ENCODE measurements at places on chromosomes 6 and 20. TPM values are rescaled to one million over a fixed set of nuclear protein-coding genes. Genes with fewer than 3 reads are reported as not detected.
A peak's percentile ranks its signal among the peaks of the same experiment; 100 is the strongest.

DNA sequence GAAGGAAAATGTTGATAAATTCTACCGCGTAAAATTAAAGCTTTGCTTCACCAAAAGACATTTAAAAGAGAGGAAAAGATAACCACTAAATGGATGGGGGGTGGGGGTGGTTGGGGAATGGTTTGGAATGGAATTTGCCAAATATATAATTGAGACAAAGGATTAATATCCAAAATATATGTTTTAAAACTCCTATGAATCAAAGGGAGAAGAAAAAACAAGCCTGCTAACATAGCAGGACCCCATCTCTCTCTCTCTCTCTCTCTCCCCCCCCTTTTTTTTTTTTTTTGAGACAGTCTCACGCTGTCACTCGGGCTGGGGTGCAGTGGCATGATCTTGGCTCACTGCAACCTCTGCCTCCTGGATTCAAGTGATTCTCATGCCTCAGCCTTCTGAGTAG, 13.4 kb upstream of the NR2E1 start:
- DNase-seq = no peak

ADGB gene
- total RNA-seq = not detected

DNA sequence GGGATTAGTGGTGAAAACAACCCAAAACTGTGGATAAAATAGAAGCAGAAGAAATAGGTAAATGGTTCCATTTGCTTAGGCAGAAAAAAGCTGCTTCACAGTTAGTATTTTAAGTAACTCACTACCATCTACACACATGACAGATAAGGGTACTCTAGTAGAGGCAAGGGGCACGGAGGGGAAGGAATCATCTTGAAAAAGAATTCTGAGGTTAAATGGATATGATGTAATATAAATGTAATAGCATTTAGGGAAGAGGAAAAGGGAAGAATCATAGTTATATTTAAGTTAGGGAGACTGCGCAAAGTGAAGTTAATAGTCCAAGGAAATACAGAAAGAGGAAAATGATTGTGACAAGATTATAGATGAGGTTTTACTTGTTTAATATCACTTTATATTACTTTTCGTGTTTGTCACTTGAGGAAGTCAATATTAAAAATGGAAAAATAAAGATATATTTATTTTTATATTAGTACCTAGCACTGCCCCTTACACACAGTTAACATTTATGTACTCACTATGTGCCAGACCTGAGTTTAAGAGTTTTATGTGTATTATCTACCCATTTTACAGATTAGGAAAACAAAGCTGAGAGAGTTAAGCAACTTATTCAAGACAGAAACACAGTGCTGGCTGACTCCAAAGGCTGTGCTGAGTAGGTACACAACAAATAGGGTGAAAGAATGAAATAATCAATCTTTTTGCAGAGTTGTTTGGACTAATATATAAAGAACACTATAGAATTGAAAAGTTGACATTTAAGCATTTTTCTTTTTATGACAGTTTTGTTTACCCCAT, 128.1 kb downstream of the REV3L start:
- no peak for DNase-seq

MOG gene
- not detected for total RNA-seq

DNA sequence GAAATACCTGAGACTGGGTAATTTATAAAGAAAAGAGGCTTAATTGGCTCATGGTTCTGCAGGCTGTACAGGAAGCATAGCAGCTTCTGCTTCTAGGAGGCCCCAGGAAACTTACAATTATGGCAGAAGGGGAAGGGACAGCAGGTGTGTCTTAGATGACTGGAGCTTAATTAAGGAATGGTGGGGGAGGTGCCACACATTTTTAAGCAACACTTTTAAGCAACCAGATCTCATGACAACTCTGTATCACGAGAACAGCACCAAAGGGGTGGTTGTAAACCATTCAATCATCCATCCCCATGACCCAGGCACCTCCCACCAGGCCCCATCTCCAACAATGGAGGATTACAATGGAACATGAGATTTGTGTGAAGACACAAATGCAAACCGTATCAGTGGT, 26.9 kb downstream of the FIG4 start:
- no peak for DNase-seq

GRCh38 chr6:170209354-170210025, 81.4 kb downstream of the DLL1 start:
- DNase-seq = no peak

DNA sequence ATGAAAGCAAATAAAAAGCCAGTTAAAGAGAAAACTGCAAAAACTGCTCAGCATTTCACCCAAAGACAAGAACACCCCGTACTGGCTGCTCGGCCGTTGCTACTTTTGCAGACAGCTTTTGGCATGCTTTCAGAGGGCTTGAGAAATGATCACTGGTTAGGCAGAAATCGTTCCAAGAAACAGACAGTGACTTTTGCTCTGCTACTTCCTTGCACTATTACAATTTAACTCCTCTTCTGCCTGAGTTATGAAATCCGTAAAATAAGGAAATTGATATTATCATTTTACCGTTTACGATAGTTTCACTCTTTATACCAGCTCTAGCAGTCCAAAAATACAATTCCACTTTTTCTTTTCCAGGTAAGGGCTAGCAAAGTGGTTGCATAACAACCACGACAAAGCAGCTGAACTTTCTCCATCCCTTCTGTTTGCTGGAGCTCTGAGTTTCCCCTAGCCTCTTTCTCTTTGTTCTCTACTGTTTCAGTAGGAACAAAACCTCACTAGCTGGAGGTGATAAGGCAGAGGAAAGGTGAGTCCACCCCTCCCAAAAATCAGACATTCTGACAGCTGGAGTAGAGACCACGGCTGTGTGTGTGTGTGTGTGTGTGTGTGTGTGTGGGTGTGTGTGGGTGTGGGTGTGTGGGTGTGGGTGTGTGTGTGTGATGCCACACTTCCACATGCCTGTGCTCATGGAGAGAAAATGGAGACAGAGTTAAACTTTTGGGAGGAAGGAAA, 191.8 kb upstream of the RREB1 start:
- no peak for DNase-seq

PPP1R16B gene
- total RNA-seq = 56.4 TPM

DNA sequence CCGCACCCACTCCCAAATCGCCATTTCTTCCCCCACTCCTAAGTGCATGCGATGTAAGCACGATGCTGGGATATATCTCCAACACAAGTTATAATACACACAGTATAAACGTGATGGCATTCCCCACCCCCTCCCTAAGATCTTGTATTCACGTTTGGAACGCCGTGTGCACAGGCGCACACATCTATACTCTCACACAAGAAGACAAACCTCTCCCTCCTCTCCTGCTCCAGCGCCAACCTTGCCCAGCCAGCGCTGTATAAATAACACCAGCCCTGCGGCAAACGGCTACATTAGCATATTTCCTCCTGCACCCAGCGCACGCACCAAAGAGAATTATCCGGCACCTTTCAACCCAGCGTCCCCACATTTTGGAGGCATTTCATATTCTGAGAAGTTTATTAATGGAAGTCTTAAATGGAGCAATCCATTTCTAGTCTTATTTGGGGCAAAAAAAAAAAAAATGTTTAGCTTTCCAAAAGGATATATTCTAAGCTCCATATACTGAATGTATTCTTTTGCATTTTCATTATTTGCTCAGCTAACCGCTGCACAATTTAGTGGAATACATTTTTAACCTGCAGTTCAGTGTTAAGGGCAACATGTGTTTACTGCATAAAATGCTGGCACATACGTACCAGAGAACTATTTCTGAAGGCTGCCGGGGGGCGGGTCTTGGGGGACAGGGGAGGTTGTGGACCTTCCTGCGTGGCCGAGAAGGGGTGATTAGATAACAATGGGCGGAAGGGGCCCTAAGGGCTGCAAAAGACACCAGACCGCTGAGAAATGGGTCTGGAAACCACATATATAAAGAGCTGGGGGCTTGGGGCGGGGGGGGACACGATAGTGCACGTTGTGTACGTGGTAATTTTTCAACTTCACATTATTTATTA, 1.1 kb upstream of the SLC22A23 start:
- peak; percentile 5 for DNase-seq

- DNase-seq = no peak
Observed at GRCh38 chr6:69801225-69801624, 4.4 kb upstream of the LMBRD1 start.

- no peak for DNase-seq
Observed at GRCh38 chr6:97322811-97323210, 39.8 kb upstream of the MMS22L start.

DNA sequence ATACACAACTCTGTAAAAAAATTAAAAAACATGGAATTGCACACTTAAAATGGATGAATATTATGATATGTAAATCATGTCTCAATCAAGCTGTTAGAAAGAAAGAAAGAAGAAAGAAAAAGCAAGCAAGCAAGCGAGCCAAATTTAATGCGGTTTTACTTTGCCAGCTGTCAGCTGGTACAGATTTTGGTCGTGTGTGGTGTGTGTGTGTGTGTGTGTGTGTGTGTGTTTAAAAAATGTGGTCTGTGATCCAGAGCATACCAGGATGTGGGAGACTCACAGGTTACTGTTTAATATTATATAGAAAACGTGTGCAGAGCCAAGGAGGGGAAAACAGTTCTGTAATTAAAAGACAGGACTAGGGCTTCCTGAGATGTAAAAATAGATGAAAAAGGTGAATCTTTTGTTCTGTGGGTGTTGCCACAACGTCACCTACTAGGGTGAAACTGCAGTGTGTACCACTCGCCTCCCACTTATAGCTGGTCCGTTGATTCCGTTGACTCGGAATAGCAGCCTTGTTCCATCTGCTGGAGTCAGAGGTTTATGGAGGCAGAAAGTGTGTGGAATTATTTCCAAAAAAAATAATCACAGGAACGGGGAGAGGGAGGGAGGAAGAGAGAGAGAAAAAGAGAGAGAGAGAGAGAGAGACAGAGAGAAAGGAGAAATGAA, 197.7 kb downstream of the BCAS1 start:
- DNase-seq = no peak

DNA sequence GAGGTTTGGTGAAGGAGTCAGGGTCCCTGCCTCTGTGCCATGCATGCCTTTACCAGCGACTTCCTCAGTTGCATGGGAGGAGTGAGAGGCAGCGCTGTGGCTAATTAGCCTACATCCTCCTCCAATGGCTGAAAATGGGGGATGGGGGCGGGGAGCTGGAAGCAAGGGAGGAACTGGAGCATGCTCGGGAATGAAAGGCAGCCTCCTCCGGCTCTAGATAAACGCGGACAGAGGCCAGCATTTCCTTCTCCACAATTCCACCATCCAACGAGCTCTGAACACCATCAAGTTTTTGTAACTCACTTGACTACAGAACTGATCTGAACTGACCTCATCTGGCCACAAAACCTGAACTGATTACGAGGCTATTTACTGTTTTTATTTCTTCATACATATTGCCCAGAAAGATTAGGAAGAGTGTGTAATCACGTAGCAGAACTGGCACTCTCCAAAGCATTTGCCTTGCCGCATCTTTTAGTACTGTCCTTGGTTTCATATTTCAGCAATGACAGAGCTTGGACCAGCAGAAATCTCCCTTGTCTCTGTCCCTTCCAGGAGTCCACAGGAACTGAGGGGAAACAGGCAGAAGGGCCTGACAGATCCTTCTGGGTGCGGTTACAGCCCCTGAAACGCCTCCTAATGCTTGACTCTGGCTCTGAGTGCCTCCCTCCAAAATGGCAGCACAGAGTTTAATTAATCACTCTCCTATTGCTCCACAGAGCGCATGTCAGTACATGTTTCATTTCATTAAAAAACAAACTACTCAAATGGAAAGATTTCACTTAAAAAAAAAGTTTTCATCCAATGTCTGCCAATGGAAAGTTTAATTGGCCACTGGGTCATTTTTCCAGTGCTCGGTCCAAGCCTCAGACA, 58.2 kb upstream of the TRAF3IP2 start:
- no peak for DNase-seq

- no peak for DNase-seq
Observed at GRCh38 chr6:170206851-170207431, 83.9 kb downstream of the DLL1 start.

CGA gene
- not detected for total RNA-seq

- no peak for DNase-seq
Observed at GRCh38 chr20:62748311-62748710, 39.7 kb downstream of the NTSR1 start.

NFATC2 gene
- total RNA-seq = 10.1 TPM

TMC2 gene
- not detected for total RNA-seq

- no peak for DNase-seq
Observed at GRCh38 chr20:9482180-9482579, 32.2 kb upstream of the LAMP5 start.

DNA sequence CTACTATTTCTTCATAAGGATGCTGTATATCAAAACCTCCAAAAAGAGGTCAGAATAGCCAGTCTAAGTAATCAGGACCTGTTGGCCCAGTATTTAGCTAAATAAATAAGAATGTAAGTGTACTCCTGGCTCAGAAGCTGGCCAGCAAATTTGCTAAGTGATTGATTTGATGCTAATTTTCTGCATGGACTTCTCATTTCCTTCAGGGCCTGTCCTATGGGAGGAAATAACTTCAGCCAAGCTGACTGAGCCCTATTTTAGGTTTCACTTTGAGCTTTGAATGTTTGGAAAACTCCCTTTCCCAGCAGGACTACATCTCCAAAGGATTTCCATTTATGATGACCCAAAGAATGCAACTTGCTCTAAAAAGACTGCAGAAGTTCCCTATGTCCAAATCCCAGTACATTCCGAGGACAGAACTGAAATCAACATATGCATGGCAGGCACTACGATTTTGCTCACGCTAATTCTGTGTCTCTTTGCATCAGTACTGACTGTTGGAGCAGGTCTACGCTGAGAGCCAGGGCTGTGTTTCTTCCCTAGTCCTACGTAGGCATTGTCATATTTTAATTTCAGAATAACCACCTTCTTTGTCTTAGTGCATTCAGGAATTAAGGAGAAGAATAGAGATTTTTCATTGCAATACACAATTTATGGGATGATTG, 441.4 kb upstream of the PLCB4 start:
- DNase-seq = no peak

FERMT1 gene
- total RNA-seq = 1.2 TPM

GRCh38 chr20:5364136-5364821, 47.5 kb upstream of the PROKR2 start:
- DNase-seq = no peak

TFAP2D gene
- not detected for total RNA-seq

- no peak for DNase-seq
Observed at GRCh38 chr6:4614637-4615036, 161.6 kb upstream of the CDYL start.

MYLK4 gene
- 0.35 TPM for total RNA-seq

DNA sequence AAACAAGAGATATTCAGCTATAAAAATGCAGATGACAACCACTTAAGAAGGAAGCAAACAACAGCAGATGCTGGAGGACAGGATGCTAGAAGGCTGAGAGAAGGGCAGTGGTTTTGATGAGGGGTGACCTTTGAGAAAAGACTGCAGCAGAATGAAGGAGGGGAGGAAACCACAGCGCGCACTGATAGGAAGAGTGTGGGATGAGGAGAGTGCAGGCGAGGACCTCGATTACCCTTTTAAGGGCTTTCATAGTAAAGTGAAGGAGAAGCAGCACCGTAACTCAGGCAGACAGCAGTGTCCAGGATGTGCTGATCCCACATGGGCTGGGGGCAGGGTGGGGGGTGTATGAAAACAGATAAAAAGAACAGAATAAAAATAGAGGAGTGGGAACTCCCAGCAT, 19.2 kb downstream of the ZBTB2 start:
- DNase-seq = no peak

- DNase-seq = no peak
Observed at GRCh38 chr20:60484316-60484715, 526.1 kb downstream of the CDH26 start.

SCRT2 gene
- total RNA-seq = not detected

PRSS16 gene
- total RNA-seq = 0.05 TPM
